ENCODE measurements at places on chromosomes 6 and 20.

GRCh38 chr6:40256831-40257230 is 322.6 kb upstream of the MOCS1 start:
- no peak for DNase-seq

- no peak for DNase-seq
These were observed 38.6 kb downstream of the ZHX3 start for GRCh38 chr20:41278936-41279335.

DNA sequence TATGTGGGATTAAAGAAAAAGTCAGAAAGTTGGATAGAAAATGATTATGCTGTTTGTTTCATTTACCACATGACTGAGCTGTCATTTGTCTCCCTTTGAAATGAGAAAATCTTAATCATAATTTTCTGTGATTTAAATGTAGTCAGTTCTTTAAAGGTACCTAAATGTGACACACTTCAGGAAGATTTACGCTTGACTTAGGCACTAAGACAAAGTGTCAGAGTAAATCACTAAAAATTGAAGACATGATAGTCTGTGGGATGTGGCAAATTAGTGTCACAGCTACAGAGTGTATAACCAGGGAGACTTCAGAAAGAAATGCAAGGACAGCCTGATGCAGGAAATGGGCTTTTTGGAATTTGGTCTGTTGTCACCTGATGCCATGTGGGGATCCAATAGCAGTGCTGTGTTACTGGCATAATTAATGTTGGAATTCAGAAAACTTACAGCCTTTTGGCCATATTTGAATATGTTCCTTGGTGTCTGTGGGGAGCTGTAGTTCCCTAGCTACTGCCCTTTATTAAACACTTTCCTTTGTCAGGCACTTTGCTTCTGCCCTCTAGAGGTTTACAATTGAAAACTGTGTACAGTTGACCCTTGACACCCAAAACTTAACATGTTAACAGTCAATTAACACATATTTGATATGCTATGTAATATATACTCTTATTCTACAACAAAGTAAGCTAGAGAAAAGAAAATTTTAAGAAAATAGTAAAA is 493.8 kb downstream of the UTRN start:
- peak; percentile 6 for DNase-seq

GRCh38 chr6:93575495-93576267 is 156.3 kb upstream of the EPHA7 start:
- DNase-seq, result no peak

DNA sequence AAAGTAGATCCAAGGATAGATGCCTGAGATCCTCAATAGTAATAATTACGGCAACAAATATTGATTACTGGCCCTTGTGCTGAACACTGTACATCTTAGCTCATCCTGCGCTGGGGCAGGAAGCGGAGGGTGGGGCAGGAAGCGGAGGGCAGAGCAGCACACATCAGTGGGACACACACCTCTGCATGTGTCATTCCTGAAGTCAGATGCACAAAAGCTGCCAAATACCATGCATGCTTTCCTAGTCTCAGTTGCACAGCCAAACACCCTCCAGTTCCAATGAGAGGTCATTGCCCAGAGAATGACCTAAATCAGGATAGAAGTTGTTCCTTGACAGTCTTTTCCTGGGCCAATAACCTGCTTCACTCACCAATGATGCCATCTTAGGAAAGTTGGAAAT is 74.4 kb upstream of the FOXC1 start:
- no peak for DNase-seq

- no peak for DNase-seq
These were observed at the start of gene BPIFB4 for GRCh38 chr20:33079259-33079658. TSS of gene BPIFB4 (plus strand) at chr20:33079643. CDS start at chr20:33081527, 1,884 bp downstream.

DNA sequence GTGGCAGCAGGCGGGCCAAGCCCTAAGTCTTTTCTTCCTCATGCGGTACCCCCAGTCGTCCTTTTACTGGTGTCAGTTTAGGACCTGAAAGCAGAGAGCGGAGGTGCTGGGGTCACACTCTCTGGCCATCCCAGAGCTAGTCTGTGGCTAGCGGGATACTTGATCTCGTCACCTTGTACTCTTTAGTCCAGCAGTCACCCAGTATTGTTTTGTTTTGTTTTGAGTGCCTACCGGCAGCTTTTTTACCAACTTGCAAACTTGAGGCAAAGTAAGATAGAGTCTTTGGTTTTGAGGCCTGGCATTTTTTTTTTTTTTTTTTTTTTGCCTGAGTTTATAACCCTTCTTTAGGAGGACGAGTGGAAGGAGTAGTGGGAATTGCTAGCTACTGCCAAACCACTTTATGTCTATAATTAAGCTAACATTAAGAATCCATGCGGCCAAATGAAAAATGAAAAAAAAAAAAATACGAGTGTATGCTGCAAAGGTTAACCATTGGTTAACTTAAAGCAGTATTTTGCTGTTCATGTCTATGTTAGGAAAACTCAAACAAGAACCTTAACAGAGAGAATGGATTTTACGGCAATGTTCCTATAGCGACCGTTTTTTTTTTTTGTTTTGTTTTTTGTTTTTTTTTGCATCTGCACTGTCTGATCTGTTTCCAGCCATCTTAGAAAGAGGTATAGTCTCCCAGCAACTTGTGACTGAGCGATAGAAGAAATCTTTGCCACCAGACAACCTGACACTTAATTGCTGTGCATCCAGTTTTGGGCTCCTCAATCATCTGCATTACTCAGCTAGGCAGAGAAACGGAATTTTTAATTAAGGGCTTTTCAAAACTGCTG is 56.9 kb downstream of the FAM217A start:
- DNase-seq, result peak; percentile 51

DNA sequence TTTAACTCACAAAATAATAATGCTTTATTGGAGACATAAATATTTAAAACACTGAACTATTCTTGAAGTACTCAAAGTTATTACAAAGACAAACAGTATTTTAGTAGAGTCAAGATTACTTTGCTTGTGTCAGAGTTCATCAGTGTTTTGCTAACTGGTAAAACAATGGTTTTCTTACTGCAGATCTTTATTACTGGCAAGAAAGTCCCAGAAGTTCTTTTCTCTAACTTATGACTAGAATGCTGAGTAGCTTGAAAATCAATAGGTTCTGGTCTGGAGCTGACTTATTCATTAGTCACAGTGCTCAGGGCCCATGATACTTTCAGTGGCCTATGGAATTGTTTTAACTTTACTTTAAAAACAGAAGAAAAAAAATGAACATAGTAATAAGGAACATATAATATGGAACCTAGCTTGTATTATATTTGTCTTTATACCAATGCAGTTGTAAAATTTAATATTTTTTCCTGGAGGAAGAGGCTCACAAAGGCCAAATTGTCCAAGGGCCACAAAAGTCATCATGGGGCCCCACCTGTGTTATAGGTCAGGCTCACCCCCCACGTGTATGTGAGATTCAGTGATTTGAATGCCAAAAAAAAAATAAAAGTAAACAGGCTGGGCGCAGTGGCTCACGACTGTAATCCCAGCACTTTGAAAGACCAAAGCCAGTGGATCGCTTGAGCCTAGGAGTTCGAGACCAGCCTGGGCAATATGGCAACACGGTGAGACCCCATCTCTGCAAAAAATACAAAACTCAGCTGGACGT is 53.3 kb downstream of the PLEKHG1 start:
- no peak for DNase-seq

- no peak for DNase-seq
These were observed 125.4 kb downstream of the SH3BGRL2 start for GRCh38 chr6:79756496-79756895.

- no peak for DNase-seq
These were observed 595 bp downstream of the FKBPL start for GRCh38 chr6:32129297-32130088.

- DNase-seq, result no peak
These were observed 257.8 kb downstream of the RNGTT start for GRCh38 chr6:88705601-88706000.

GRCh38 chr6:111565326-111566221 is 40.1 kb downstream of the TRAF3IP2 start:
- no peak for DNase-seq

DNA sequence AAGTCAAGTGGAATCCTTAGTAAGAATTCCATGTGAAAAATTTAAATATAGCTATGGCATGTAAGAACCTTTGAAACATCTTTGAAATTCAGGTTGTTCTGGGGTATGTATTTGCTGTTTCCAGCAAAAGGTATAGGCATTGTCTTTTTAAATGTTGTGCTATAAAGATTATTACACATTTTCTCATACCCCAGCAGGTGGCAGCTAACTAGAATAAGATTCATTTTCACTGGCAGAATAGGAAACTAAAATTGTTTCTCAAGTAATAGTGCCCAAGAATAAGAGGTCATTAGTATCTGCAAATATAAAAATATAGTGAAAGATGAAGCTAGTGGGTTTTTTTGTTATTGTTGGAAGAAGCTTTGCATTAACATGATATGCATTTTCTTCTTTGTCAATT is 1.8 kb downstream of the GRIK2 start:
- DNase-seq, result no peak

- no peak for DNase-seq
These were observed 4.2 kb downstream of the FOXC1 start for GRCh38 chr6:1613688-1614447.

DNA sequence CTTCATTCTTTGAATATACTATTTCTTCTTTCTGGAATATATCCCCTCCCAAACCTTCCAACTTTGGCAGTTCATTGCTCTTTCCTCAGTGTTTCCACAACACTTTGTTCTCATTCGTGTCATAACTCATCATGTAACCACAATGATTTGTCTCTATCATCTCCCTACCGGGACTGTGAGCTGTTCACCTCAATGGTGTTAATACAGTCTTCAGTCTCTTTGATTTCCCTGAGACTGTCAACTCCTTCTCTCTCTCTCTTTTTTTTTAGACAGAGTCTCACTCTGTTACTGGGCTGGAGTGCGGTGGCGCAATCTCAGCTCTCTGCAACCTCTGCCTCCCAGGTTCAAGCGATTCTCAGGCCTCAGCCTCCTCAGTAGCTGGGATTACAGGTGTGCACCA is 2.5 kb upstream of the MMP24 start:
- DNase-seq, result no peak

- no peak for DNase-seq
These were observed 79.5 kb downstream of the ZMYND8 start for GRCh38 chr20:47276851-47277534.

- no peak for DNase-seq
These were observed 22.7 kb downstream of the MCM8 start for GRCh38 chr20:5973172-5973571.

DNA sequence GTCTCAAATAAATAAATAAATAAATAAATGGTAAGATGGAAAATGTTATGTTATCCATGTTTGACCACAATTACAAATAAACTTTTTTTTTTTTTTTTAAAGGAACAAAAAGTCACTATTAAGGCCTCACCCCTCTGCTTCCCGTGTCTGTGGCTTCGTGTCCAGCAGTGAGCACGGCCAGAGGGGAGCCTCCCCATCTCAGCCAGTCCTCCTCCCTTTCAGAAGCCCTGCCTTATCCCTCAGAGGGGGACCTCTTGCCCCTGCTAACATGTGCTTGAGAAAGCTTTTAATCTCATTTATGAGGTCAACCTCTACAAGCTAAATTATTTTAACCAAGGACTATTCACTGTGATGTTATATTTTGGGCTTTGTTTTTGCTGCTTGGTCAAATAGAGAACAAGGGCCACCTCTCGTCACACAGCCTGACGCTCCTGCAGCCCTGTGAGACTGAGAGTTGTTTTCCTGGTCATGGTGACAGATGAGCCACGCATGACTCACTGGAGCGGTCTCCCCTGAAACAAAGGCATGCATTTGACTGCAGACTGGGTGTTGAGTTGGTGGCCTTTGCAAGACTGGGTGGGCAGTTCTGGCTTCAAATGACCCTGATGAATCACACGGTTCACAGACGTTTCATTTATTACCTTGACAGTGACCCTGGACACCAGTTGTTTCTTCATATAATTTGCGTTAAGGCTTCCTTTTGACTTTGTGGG is 131.8 kb downstream of the TIAM2 start:
- no peak for DNase-seq

DNA sequence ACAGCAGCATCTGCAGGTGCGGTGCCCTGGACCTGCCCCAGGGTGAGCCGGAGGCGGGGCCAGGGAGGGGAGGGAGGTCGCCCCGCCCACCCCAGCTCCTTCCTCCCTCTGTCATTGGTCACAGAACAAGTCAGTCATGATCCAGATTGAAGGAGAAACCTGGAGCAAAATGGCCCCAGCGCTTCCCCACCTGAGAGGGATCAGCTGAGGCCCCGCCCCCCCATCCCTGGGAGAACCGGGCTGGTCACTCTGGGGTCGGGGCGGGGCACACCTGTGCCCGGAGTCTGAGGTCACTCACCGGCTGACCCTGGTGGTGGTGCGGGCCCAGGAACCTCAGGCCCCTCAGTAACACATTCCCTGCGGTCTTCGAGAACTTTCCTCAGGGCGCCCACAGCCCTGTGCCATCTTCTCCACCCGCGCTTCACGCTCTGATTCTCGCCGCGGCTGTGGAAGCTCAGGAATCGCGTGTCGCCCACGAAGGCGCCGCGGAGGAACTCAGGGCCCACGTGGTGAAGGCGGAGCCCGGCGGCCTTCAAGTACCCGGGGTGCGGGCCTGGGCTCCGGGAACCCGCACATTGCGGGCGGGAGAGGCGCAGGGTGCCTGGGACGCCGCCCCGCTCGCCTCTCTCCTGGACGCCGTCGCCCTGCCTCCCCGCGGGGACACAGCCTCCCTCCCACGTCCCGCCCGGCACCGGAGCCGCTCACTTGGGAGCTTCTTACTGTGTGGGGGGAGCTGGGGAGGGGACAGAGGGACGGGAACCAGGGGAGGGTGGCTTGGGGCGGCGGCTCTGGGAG is 36.4 kb upstream of the HLA-C start:
- peak; percentile 18 for DNase-seq

GRCh38 chr6:152954443-152954842 is 28.4 kb downstream of the FBXO5 start:
- DNase-seq, result no peak

GRCh38 chr6:133532908-133533307 is 291.8 kb downstream of the EYA4 start:
- DNase-seq, result no peak

GRCh38 chr6:54614499-54615195 is 231.9 kb upstream of the FAM83B start:
- no peak for DNase-seq

GRCh38 chr6:166313255-166314070 is 5.3 kb upstream of the PRR18 start:
- DNase-seq, result peak; percentile 78

DNA sequence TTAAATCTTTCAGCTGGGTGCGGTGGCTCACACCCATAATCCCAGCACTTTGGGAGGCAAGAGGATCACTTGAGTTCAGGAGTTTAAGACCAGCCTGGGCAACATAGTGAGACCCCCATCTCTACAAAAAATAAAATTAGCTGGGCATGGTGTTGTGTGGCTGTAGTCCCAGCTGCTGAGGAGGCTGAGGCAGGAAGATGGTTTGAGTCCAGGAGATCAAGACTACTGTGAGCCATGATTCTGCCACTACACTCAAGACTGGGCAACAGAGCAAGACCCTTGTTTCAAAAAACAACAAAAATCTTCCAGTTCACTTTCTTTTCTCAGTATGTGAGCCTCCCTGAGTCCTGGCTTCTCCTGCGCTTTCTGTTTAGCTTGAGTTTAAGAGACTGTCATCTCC is 7.9 kb downstream of the SDHAF4 start:
- DNase-seq, result no peak

- DNase-seq, result peak; percentile 12
These were observed 598 bp downstream of the PI16 start for GRCh38 chr6:36955136-36955535.

GRCh38 chr6:35148167-35148741 is 7.1 kb upstream of the TCP11 start:
- no peak for DNase-seq

Measured in suppressor macrophage treated with lipopolysaccharide for 4 hours (primary cell).